ENCODE measurements at places on chromosomes 3 and 15.

DNA sequence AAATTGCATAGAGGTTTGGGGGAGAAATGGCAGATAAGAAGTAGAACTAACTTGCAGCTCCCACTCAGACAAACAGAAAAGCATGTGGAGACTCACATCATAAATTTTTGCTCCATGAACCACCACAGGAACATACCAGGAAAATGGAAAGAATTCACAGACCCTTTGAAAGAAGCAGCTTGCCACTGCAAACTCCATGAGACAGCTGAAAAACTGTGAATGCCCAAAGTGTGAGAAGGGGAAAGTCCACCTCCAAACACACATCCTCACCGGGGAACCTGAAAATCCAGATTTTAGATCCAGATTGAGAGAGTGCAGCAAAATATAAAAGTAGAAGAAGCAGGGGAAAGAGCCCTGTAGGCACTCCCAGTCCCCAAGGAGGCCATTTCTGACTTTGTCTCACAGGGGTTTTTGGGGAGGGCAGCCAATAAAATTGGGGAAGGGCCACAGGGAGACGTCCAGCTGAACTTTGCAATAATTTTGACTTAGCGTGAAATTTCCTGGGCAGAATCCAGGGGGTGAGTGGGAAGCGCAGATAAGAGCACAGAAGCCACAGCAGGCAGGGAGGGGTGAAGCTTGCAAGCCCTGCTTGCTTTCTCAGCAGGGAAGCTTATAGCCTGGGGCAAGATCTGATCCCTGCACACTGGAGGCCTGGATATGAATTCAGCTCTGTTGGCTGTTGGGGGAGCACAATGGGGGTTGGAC, 183.4 kb upstream of the UBE2E2 start:
- DNase-seq: no peak

GRCh38 chr3:134697830-134698689, 47.2 kb upstream of the KY start:
- DNase-seq: no peak

- peak; percentile 42 for DNase-seq
Observed at GRCh38 chr3:25897019-25897418, 107.1 kb downstream of the OXSM start.

DNA sequence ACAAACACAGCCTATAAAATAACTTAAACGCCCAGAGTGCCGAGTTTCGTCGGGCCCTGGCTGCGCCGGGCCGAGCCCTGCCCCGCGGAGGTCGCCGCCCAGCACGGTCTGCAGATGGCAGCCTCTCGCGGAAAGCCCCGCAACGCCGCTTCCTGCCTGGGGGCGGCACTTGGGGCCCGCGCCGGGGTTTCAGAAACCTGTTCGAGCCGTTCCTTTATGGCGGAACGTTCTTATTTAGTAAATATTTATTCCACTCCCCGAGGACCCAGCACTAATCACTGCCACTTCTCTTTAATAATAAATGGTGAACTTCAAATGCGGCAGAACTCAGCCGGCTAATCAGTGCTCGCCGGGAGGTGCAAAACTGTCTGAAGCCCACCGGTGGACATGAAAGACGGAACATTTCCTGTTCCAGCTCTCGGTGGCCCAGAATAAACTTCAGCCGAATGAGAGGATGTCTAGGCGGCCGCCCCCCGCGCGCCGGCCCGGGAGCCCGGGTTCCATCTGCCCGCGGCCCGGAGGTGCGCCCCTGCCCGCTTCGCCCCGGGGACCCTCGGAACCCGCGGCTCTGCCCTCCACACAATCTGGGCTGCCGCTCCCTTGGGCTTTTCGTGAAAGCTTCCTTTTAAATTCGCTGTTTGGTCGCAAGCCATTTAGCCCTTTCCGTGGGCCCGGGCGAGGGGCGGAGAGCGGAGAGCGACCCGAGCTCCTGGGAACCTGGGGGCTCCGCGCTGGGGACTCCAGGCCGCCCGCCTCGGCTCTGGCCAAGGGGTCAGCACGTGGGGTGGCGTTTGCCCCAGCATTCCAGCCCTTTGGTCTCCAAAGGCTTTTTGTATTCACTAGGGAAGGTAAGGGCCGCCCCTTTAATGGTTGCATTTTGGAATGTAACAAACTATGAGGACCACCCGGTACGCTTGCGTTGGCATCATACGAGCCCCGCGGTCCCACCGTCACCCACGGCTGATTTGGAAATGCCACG, 110.8 kb upstream of the ATP11B start:
- peak; percentile 24 for DNase-seq

- no peak for DNase-seq
Observed at GRCh38 chr3:49469037-49469935, 781 bp upstream of the DAG1 start.

- no peak for DNase-seq
Observed at GRCh38 chr3:27643355-27643754, 78.8 kb downstream of the EOMES start.

GRCh38 chr15:66008940-66009562, 139.8 kb downstream of the RAB11A start:
- DNase-seq: no peak

DNA sequence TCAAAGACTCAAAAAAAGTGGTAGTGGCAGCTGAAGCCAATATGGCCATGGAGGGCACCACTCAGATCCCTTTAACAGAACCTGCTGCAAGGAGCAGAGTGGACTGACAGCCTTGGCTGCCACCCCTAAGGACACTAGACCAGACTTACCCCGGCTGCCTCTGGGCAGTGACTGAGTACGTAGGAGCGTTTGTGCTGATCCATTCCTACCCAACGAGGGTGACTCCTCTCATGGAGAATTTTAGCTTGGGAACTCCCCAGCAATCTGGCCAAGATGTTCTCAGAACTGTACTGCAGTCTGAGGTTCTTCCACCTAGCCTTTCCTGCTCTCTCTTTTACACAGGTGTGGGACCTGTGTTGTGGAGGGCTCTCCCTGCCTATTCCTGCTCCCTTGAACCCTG, 22.1 kb downstream of the CLEC3B start:
- DNase-seq: no peak

DNA sequence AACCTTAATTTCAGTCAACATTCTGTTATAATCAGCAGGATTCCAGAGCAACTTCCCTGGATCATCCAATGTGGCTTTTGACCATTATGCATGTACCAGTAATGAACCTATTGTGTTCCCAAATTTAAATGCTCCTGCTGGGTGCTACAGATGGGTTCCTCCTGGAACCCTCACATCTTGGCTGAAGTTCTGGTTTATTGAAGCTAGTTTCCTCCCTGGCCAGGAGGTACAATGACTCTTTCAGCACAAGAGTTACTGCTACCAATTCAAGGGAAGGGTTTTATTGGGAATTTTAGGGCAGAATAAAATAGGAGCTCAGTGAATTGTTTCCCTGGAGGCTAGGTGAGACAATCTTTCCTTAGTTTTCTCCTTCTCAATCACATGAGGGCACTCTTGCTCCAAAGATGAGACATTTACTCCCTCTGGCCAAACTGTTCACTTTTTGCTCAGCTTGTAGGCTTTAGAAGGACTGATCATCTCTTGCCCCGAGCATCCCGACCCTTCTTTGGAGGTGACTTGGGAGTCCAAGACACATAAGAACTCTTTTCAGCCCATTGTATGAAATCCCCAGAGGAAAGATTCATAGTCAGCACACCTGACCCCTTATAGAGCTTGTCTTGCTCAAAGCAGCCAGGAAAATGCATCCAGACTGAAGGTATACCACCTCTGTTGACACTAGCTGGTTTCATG, 8.8 kb upstream of the NPHP3 start:
- DNase-seq: no peak

- DNase-seq: no peak
Observed at GRCh38 chr3:134352031-134352671, 22.1 kb downstream of the AMOTL2 start.

- no peak for DNase-seq
Observed at GRCh38 chr3:141085343-141086070, 34.4 kb downstream of the SPSB4 start.

- no peak for DNase-seq
Observed at GRCh38 chr15:61229883-61230180, 730 bp upstream of the RORA start.

DNA sequence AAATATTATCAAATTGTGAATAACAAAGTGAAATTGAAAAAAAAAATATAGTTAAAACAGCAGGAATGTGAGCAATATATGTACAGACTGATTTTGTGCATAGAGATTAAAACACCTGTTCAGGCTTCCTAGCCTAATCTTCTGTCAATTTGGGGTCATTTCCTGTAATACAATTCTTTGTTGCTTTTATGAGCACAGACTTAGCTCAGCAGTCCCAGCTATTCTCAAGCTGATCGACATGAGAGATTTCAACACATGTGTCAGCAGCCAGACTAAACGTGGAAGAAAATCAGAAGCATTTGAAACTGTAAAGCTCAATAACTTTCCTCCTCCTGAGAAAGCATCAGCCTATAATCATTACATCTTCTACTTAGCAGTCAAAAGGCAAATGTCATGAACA, 1.6 kb upstream of the FHIT start:
- no peak for DNase-seq

- no peak for DNase-seq
Observed at GRCh38 chr3:52167240-52167639, 13.0 kb upstream of the POC1A start.

GRCh38 chr15:38699633-38700230, 135.1 kb upstream of the RASGRP1 start:
- peak; percentile 59 for DNase-seq

- no peak for DNase-seq
Observed at GRCh38 chr15:31482122-31482922, 155.7 kb downstream of the KLF13 start.

- DNase-seq: no peak
Observed at GRCh38 chr3:174355505-174355904, 503.6 kb upstream of the NAALADL2 start.

DNA sequence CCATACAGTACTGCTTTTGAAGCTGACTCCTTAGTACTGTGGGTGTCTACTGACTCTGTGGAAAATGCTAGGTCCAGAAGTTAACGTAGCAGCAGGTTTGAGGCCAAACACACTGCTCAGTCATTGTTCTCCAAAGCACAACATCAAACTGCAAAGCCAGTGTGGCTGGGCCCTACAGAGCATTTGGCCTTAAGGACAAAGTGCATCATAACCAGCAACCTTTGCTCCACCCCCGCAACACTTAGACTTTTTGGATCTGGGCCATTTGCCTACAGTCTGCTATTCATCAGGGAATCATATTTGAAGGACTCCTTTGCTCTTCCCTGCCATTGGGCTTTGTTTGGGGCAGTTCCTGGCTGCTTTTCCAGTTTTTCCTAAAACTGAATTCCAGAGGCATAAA, 43.1 kb upstream of the ARL6 start:
- DNase-seq: no peak

- no peak for DNase-seq
Observed at GRCh38 chr3:27326629-27327545, 42.3 kb downstream of the NEK10 start.

- no peak for DNase-seq
Observed at GRCh38 chr3:61530355-61530754, 31.0 kb upstream of the PTPRG start.

GRCh38 chr3:129764090-129764489, 129.4 kb downstream of the TMCC1 start:
- DNase-seq: no peak

- no peak for DNase-seq
Observed at GRCh38 chr3:117144853-117145252, 435.3 kb downstream of the TUSC7 start.

DNA sequence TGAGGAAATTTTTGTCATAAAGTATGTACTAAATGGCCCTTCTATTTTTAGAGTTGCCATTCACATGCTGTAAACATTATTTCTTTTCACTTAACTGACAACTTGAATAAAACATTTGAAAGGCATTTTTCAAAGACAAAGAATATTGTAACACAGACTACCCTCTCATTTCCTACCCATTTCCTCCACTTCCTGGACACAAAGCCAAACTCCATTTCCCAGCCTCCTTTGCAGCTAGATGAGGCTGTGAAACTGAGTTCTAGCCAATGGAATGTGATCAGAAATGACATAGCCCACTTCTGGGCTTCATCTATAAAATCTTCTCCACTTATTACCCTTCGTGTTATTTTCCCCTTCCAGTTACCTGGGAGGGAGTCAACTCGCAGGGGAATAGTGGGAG, 288.9 kb upstream of the DPH6 start:
- no peak for DNase-seq

DNA sequence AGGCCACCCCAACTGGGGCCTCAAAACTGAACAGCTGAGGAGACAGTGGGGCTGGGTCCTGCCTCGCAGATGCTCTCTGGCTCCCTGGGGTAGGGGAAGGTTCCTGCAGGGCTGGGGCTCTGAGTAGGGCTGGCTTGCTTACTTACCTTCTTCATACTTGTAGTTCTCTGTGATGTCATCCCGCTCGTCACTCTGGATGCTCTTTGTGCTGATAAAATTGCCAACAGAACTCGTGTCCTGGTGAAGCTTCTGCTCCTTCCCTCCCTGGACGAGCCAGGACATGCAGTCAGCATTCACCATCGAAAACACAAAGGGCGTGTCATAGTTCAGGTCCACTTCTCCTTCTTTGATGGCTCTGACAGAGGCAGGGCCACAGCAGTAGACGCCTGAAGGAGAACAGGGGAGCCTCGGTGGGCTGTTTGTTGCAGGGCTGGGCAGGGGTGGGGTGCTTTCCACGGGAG, 17.9 kb upstream of the EPB42 start:
- no peak for DNase-seq

- no peak for DNase-seq
Observed at GRCh38 chr15:65388306-65389080, 10.7 kb upstream of the IGDCC3 start.

DNA sequence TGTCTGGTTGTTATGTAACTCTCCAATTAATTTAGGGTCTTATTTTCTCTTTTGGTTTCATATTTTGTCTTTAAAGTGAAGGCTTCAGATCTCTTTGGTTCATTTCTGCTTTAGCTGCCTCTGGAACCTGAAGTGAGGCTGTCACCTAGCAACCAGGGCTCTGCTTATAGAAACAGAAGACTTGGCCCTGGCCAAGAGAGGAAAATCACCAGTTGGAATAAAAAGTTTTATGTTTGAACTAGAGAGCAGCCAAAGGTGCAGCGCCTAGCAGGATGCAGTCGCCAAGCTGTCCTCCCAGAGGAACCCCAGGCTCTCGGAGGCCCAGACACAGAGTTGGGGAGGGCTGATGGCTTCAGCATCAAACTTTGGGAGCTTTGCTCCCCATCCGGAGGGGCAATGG, 41.1 kb downstream of the LYZL4 start:
- DNase-seq: no peak

GRCh38 chr3:151296226-151296625, 17.9 kb upstream of the P2RY14 start:
- no peak for DNase-seq

GRCh38 chr15:91316126-91316525, 216.1 kb downstream of the SV2B start:
- DNase-seq: no peak
